Mucosa of descending colon (tissue), 3 donors: ENCODE measurements at places on chromosomes 2 and 18. TPM values are rescaled to one million over a fixed set of nuclear protein-coding genes. Genes with fewer than 3 reads are reported as not detected.

The SERPINB4 gene
- total RNA-seq = not detected

DNA sequence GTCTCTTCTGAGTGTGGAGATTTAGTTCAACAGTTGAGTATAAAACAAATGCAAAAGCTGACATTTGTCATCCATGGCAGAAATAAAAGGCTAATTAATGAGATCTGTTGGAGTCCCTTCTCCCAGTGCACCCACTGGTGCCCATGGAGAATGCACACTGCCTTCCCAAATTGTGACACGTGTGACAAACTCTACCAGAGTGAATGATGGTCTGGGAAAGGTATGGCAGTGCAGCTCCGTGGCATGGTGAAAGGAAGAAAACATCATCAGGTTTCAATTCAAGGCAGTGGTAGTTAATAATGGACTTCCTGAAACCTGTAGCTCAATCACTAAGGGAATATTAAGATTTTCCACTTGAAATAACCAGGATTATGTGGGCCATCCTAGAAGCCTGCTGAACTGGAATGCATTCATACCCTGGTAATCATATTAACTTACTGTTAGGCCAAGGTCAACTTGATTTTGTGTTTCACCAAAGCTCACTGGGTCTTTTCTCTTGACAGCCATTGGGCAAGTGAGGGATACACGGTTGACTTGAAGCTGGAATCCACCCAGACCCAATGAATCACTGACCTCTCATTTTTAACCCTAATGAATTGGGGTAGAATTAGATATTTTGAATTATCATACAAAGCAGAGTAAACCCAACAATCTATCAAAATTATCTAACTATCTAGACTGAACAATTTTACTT is 167.6 kb downstream of the AFF3 start:
- DNase-seq = no peak

DNA sequence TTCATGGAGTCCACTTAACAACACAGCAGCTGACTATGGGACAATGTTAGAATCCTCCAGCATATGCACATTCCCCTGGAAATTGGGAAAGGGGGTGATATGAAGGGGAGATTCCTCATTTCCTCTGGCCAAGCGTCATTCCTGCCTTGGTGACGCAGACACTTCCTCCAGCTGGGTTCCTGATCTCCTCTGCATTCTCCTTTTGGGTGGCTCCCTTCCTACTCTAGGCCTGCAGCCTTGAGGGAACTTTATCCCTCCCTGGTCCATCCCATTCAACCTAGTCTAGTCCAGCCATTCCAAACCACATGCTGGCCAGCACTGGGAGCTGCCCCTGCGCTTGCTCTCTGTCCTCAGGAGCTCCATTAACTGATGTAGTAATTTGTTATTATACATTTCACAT is 216.8 kb downstream of the VAPA start:
- DNase-seq = no peak

The SLC30A3 gene
- total RNA-seq = not detected

GRCh38 chr2:138712212-138712979 is 67.8 kb downstream of the NXPH2 start:
- no peak for DNase-seq

GRCh38 chr2:38264396-38265221 is 112.5 kb downstream of the ATL2 start:
- no peak for DNase-seq

DNA sequence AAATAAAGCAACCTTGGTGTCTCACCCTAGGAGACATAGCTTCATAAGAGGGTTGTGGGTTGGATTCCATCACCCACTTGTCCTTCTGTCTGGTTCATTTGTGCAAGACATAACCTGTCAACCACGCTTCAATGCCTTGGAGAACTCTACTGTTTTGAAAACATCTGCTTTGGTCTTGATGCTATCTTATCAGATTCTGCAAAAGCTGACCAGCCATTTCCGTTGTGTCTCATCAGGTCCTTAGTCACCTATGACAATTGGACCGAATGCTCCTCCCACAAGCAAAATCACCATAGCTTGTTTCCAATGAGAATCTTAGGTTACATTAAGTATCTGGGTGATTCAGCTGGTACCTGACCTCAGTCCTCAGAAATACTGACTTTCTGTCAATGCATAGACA is 35.4 kb downstream of the STAT4 start:
- no peak for DNase-seq

The EMILIN1 gene
- total RNA-seq = 256 TPM

The ABCB11 gene
- 21.7 TPM for total RNA-seq

- no peak for DNase-seq
Observed at GRCh38 chr2:129262934-129263333, 716.5 kb upstream of the RAB6C start.

DNA sequence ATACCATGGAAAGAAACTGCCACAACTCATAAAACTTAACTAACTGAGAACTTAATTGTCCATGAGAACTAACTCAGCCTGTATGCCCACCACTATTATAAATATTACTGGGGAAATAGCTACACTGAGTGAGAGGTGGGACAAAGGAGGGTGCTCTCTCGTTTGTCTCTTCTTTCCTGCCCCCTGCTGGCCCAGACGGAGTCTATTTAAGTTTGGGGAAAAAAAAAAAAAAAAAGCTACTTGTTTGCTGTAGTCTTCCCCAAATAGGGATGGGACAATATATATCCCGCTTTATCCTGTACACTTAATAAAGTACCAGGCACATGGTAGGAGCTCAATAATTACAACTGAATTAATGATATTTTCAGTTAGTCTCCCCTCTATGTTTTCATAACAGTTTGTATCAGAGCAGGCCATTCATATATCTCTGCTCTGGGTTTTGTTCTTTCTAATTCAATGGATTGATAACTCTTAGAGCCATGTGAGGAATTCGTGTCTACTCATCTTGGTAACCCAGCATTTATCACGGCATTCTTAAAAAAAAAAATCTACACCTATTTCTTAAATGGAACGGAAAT is 647.6 kb upstream of the PKDCC start:
- DNase-seq = no peak

DNA sequence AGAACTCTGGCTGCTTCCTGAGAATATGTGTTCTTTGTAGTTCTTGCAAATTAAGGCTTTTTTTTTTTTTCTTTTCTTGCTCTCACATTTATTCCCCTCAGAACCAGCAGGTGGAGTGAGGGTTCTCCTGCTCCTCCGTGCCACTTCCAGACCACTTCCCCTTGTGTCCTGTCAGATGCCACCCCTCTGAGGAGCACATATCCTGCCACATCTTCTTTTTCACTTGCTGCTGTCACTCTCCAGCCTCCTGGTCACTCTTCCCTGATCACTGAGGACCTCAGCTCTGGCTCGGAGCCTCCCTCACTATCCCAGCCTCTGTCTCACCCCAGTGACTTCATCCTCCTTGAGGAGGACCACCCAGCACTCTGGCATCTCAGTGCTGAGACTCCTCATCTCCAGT is 100.5 kb downstream of the TACR1 start:
- DNase-seq = no peak

GRCh38 chr18:63131106-63131958 is 188.2 kb downstream of the BCL2 start:
- peak; percentile 91 for DNase-seq

DNA sequence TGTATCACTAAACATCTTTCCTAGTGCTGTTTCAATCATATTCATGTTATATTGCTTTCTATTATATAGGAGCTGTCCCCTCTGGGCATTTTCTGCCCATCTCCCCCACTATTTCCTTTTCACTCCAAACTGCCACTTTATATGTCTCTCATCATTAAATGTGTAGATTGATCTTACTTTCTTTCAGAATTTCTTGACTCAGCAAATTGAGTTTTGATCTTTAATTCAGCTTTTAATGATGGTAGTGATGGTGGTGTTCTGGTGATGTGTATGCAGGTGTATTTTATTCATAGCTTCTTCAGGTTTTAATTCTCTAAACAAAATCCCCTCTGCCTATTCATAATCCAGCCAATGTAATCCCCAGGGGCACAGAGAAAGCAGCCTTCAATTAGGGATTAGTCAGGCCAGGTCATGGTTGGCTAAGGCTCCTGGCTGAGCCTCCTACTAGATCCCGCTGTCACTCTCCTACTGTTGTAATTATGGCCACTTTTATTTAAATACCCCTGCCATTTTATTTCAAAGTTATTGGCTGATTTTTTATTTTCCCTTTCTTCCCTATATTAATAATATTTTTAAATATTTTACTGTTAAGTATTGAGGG is 325.4 kb downstream of the SPAG16 start:
- DNase-seq = no peak

The DES gene
- total RNA-seq = 4,715 TPM

The ACVR1C gene
- 9.2 TPM for total RNA-seq

The SLC38A11 gene
- 2.5 TPM for total RNA-seq

- DNase-seq = no peak
Observed at GRCh38 chr18:366466-367061, 98.7 kb upstream of the THOC1 start.

DNA sequence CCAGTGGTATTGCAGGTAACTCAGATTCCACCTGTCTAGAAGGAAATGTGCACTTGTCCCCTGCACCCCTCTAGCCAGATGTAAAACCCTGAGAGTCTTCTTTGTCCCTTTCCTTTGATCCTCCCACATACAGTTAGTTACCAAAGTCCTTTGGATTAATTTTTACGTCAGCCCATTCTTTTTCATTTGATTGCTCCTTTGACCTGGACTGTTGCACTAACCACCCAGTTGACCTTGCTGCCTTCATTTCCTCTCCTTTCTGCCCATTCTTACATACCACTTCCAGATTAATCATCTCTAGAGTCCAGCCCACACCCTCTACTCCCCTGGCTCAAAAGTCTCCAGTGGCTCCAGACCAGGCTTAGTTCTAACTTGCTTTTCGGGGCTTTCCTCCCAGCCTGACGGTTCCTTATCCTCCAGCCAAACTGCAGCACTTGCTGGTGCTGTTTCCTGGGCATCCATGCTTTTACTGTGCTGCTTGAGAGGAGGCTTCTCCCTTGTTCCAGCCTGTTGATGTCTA is 99.3 kb downstream of the SPTBN1 start:
- DNase-seq = no peak

- DNase-seq = no peak
Observed at GRCh38 chr2:187549193-187549592, 5.0 kb downstream of the TFPI start.

The STPG4 gene
- 0.63 TPM for total RNA-seq

- DNase-seq = no peak
Observed at GRCh38 chr2:18379870-18380269, 180.6 kb downstream of the RDH14 start.

DNA sequence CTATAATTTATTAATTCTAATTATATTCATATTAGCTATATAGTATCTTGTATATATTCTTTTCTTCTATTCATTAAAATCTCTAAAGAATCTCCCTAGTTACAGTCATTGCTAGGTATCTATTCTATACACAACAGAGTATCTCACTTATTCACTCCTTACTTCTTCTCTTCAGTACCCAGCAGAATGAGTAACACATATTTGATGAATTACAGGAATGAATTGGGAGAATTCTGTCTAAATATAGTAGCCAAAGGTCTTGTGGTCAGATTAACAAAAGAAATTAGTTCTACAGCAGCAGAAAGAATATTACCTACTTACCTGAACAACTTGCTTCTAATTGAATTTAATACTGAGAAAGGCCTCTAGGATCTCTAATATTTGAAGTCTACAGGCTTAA is 758.0 kb upstream of the ZEB2 start:
- no peak for DNase-seq

DNA sequence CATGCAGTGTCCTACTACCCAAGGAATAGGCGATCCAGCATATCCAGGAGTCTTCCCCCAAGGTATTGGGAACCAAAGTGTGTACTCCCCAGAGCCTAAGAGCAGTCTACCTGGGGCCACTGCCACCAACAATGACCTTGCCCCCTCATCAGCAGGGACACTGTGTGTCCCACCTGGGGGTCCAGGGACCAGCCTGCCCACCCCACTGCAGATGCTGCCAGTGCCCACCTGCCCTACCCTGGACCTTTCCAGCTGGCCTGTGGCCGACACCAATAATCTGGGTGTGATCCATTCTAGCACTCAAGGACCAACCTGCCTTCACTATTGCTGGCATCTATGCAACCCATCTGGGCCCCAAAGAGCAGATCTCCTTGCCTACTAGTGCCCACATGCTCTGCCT is 32.2 kb downstream of the DNAH7 start:
- no peak for DNase-seq

DNA sequence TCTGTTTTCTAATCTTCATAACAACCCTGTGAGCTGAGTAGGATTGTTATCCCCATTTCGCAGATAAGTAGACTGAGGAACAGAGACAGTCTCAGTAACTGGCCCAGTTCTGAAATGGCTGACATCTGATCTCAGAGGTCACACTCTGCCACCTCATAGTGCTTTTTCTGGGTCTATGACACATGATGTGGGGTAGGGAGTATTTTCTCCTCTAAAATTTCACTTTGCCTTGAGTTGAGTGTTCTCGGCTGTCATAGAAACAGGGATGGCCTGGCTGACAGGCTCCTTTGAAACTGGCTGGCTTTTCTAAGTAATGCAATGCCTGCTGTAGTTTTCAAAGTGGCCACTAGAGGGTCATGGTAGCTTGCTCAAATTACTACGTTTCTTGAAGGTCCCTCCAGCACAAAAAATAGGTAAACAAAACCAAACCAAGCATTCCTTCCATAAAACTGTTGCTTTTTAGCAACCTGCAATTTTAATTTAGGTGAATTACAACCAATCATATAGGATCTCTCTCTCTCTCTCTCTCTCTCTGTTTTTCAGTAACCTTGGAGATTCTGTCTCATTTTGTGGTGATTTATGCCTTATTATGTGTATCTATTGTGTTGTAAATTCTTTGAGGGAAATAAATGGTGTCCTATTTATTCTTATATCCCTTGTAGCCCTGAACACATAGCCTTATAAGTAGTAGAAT is 84.2 kb upstream of the TTN start:
- no peak for DNase-seq

GRCh38 chr2:14603676-14604075 is 28.8 kb upstream of the LRATD1 start:
- DNase-seq = no peak

GRCh38 chr2:11097854-11098387 is 57.3 kb upstream of the SLC66A3 start:
- no peak for DNase-seq

The TCF7L1 gene
- 3.0 TPM for total RNA-seq

DNA sequence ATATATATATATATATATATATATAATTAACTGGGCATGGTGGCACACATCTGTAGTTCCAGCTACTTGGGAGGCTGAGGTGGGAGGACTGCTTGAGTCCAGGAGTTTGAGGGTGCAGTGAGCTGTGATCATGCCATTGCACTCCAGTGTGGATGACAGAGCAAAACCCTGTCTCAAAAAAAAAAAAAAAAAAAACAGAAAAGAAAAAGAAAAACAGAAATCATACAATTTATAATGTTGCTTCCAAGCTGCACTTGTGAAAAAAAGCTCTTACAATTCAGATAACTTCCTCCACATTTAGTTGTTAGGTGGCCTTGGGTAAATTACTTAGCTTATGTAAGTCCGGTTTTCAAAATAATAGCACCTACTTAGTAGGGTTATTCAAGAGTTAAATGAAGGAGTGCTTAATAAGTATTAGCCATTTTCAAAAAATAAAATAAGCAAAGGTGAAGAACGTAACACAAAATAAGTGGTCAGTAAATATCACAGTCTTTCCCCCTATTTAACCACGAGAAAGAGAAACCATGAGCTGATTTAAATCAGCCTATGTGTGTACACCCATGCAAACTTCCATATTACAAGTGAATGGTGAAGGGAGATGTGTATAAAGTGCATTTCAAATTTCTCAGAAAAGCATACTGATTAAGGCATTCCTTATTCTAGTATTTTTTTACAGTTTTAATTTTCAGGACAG is 2.3 kb downstream of the WIPF1 start:
- DNase-seq = no peak

The DGUOK gene
- total RNA-seq = 36.5 TPM

GRCh38 chr2:106953236-106953635 is 67.3 kb upstream of the ST6GAL2 start:
- DNase-seq = no peak

GRCh38 chr2:95329891-95330793 is 33.0 kb downstream of the KCNIP3 start:
- DNase-seq = peak; percentile 23
